ENCODE measurements at places on chromosomes 13 and 19.

DNA sequence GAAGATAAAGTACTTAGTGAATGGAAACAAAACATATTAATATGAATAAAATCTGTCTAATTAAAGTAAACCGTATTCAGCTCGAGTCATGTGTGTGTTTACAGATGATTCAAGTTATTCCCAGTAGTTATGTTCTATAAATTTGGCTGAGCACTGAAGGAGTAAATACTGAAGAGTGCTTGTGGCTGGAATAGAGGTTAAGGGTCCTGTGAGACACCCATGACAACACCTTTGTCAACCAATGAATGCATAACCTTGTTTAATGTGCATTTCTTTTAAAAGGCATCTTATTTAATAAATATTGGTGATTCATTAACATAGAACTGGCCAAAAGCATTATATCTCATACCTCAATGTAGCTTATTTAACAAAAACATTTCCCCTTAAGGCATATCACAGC is 577.8 kb upstream of the SLITRK5 start:
- no peak for DNase-seq

DNA sequence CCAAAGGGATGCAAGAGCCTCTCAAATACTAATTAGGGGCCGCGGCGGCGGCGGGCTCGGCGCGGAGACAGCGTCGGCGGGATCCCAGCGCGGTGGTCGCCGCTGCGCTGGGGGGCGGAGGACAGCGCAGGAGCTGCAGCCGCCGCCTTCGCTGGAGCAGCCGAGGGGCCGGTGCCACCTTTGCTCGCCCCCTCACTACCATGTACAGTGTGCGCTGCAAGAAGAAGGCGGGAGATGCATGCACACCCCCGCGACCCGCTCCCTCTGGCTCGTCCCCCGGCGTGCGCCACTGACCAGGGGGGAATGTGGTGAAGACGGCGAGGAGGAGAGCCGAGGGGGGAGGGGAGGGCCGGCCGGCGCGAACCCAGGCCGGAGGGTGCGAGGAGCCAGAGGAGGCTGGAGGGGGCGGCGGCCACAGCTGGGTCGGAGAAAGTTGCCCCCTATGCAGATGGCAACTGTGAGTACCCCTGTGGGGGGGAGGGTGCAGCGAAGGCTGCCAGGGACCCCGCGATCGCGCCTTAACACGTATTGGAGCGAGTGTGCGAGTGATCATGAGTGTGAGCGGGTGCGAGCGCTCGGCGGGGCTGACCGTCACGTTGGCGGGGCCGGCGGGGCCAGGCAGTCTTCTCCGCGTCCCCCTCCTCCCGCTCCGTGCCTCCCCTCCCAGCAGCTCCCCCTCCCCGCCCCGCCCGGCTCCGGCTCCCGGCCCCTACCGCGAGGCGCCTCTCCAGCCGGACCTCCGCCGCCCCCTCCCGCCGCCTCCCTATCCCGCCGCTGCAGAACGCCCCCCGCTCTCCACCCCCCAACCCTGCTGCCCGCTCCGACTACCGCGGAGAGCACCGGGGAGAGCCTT is 808 bp downstream of the SLITRK5 start:
- DNase-seq, result no peak

GRCh38 chr13:77434289-77434688 is 101.2 kb upstream of the SCEL start:
- no peak for DNase-seq

DNA sequence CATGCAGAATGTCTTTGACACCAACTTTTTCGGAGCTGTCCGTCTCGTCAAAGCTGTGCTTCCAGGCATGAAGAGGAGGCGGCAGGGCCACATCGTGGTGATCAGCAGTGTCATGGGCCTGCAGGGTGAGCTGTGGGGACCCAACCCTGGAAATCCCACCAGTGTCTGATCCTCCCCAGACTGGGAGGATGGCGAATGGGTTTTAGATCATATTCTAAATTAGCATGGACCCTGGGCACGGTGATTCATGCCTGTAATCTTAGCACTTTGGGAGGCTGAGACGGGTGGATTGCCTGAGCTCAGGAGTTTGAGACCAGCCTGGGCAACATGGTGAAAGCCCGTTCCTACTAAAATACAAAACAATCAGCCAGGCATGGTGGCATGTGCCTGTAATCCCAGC is 5.5 kb downstream of the RDH8 start:
- no peak for DNase-seq

DNA sequence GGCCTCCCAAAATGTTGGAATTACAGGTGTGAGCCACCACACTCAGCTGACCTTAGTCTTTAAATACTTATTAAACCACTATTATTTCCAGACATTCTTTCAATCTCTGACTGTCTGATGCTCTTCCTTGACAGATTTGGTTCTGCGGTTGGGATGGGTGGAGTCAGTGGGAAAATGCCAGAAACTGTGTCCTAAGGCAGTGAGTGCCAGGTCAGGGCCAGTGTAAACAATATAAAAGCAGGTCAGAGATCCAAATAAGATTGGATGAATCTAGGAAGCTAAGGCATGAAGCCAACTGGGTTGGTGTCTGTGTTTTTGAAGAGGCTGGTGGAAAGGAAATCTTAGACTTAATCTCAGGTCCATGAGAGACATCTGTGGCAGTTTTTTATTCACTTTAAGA is 74.7 kb downstream of the KLF5 start:
- no peak for DNase-seq

DNA sequence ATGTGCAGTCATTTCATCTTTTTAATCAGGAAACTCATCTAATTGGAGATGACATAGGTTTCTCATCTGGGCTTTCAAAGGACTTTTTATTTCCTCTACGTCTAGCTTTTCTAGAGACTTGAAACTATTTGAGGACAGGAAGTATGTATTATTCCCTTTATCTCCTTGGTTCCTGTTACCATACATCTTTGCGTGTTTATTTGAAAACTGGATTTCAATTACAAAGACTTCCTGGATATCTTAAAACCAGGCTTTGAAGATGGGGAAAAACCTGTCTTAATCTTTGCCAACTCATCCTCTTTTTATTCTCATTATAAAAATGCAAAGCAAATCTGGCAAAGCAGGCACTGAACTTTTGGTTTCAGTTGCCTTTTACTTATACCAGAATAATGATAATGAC is 130.5 kb downstream of the LMO7 start:
- no peak for DNase-seq

GRCh38 chr13:100115693-100116254 is 26.9 kb downstream of the PCCA start:
- no peak for DNase-seq

- peak; percentile 36 for DNase-seq
These were observed 159.2 kb downstream of the SLC7A1 start for GRCh38 chr13:29436291-29436690.

- DNase-seq, result peak; percentile 30
These were observed 15.2 kb upstream of the CPB2 start for GRCh38 chr13:46119883-46120614.

DNA sequence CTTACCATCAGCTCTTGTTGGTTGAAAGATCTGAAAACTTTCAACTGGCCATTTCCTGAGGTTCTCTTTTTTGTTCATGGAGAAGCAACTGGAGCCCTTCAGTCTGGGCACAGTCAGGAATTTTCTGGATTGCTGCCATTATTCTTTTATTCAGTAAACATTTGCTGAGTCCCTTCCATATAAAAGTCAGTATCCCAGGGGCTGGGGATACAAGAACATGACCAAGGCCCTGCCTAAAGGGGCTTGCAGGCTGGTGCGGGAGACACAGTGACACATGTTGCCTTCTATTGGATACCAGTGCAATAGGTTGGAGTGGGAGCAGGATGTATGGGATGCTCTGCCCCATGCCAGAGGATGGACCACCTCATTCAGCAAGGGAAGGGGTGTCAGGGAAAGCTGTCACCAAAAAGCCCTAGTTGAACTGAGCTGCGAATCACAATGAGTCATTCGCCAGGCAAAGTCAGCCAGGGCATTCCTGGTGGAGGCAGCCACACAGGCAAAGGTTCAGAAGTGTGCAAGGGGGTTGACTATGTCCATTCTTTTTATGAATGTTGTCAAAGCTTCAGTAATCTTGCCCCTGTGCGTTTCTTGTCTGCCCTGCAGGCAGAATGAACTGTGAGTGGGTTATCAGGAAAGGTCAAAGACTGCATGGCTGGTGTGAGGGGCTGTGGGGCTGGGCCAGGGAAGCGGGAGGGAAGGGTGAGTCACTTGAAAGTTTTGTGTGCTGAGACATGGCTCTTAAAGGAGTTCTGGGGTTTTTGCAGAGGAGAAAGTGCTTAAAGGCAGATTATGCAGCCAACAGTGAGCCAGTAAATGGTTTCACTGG is 395.9 kb downstream of the KCNRG start:
- DNase-seq, result no peak

- no peak for DNase-seq
These were observed 17.2 kb downstream of the CCDC97 start for GRCh38 chr19:41327076-41327575.

DNA sequence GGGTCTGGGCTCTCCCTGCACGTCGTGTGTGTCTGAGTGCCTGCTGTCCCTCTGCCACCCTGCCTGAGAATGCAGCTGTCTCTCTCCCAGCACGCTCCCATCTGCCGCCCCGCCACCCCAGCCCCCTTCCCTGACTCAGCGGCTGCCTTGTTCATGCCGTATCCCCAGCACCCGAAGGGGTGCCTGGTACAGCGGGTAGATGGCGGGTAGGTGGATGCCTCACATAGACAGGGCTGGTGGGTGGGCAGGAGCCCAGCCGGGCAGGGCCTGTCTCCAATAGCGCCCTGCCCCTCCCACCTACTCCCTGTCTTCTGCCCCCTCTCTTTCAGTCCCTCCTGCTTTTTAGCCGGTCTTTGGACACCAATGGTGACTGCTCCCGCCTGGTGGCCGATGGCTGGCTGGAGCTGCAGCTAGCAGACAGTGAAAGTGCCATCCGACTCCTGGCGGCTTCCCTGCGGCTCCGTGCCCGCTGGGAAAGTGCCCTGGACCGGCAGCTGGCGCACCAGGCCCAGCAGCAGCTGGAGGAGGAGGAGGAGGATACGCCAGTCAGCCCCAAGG is 30.3 kb downstream of the DHX34 start:
- no peak for DNase-seq

GRCh38 chr19:16078759-16079707 is 2.7 kb downstream of the TPM4 start:
- DNase-seq, result peak; percentile 98

DNA sequence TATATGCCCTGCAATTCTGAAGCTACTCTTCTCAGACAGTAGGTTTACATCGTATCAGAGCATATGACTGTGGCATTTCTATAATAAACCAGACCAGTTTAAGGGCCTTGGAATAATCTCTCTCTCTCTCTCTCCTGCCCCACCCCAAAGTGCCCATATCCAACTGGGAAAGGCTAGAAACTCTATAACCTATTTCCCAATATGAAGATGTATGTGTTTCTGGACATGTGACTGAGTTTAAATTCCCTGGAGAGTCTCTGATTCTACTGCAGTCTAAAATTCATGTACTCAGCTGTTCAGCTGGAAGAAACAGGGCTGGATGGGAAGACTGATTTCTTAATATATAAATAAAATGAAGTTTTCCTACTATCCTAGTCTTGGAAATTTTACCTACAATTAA is 91.9 kb upstream of the MBNL2 start:
- no peak for DNase-seq

DNA sequence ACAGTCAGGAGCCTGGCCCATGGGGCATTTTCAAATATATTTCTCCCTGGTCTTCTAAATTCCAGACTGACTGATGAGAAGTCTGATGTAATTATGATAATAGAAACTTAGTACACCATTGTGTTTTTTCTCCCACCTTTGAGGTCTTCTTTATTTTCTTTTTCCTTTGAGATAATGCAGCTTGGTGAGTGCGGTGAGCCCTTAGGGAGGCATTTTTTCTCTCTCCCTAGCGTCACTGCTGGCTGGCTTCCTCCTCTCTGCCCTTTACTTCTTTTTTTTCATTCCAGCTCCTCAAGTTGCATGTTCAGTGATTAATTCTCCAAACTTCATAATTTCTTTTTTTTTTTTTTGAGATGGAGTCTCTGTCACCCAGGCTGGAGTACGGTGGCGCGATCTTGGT is 12.8 kb upstream of the CDC42EP5 start:
- DNase-seq, result no peak

DNA sequence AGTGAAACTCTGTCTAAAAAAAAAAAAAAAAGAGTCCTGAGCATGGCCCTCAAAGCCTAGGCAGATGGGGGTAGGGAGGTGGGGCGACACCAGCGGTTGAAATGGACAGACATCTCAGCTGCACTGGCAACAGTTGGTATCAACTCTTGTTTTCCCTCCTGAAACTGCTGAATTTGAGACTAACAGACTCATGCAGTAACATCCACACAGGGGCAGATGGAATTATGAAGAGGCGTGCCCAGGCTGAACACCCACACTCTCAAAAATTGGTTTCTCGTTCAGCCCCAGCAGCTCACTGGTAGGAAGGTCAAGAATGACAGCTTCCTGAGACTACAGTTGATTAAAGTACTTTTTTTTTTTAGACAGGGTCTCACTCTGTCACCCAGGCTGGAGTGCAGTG is 24.1 kb downstream of the PBX4 start:
- DNase-seq, result no peak

- DNase-seq, result no peak
These were observed 14.4 kb downstream of the CCDC124 start for GRCh38 chr19:17946965-17947784.

- no peak for DNase-seq
These were observed 52.5 kb upstream of the RXFP2 start for GRCh38 chr13:31686670-31687425.

- no peak for DNase-seq
These were observed 12.2 kb downstream of the RHPN2 start for GRCh38 chr19:33052352-33052972.

DNA sequence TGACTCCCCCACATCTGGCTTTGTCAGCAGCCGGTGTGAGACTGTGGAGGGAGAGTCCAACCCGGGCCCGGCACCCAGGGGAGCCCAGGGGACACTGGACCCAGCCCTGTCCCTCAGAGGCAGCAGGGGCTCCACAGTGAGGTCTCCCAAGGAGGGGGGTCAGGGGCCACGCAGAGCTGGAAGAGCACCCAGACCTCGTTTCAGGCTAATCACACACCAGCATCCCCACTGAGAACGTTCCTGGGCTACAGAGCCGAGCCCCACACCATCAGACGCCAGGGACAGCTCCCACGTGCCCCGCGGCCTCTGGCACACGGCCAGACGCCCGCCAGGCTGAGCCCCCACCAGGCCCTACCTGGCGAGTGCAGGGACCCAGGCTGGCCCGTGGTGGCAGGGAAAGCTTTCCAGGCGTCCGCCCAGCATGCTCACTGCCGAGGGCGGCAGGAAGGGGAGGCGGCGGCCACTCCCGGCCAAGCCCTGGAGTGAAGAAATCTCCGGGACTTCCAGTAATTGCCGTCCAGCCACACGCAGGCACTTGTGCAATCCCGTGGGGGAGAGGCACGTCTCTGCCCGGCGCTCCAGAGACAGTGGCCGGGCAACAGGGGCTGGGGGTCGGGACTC is 19.2 kb downstream of the SBNO2 start:
- peak; percentile 61 for DNase-seq

Data from fibroblast of the conjunctiva (primary cell).